ENCODE measurements at places on chromosomes 6 and 20.

DNA sequence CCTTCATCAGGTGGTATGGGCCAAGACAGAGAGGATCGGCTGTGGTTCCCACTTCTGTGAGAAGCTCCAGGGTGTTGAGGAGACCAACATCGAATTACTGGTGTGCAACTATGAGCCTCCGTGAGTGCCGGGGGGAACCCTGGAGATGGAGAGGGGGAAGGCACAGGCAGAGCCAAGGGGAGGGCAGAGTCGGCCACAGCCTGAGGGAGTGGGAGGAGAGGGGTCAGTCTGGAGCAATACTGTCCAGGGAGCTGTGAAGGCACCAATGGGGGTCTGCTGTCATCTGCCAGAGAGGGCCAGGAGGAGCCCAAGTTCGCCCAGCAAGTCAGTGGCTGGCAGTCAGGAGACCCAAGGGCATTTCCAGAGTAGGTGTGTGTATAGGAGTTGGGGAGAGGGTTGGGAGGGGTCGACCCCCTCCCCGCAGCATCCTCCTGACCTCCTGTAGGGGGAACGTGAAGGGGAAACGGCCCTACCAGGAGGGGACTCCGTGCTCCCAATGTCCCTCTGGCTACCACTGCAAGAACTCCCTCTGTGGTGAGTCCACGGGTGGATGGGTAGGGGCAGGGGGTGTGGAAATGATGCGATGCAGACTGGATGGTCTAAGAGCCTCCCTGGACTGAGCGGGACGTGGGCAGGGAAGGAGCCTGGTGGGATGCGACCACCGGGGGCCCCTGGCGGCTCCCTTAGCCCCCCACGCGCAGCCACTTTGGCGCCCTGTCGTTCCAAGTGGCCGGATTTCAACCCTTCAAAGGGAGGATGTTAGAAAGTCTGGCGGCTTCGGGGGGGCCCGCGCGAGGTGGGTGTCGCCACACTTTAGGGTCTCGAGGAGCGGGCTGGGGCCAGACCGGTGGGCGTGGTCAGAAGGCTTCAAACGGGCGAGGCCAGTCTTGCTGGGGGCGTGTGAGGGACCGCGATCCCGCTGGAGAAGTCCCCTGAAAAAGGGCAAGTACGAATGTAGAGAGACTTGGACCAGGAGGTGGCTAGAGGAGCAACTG lies 7.2 kb downstream of the PI16 start:
- DNase-seq: no peak

GRCh38 chr20:31838646-31839292 lies 6.6 kb downstream of the FOXS1 start:
- DNase-seq: no peak

DNA sequence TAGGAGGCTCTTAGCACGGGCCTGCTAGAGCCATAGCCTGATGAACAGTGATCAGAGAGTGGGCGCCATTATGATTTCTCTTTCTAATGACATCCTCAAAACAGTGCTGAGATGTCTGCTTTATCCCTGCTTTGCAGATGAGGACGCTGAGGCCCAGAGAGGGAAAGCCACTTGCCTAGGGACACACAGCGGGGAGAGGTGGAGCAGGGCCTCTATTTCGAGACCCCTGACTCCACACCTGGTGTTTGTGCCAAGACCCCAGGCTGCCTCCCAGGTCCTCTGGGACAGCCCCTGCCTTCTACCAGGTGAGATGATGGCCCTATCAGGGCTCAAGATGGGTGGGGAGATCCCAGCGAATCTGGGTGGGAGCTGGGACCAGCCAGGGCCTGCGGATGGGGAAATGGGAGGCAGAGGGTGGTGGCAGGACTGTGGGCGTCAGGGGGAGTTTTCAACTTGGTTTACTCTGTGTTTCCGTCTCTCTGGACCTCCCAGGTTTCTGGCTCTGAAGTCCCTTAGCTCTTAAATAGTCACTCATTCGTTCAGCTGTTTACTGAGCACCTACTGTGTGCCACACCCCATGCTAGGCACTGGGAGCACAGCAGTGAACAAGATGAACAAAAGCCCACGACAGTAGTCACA lies 36.7 kb downstream of the SRC start:
- DNase-seq: no peak

DNA sequence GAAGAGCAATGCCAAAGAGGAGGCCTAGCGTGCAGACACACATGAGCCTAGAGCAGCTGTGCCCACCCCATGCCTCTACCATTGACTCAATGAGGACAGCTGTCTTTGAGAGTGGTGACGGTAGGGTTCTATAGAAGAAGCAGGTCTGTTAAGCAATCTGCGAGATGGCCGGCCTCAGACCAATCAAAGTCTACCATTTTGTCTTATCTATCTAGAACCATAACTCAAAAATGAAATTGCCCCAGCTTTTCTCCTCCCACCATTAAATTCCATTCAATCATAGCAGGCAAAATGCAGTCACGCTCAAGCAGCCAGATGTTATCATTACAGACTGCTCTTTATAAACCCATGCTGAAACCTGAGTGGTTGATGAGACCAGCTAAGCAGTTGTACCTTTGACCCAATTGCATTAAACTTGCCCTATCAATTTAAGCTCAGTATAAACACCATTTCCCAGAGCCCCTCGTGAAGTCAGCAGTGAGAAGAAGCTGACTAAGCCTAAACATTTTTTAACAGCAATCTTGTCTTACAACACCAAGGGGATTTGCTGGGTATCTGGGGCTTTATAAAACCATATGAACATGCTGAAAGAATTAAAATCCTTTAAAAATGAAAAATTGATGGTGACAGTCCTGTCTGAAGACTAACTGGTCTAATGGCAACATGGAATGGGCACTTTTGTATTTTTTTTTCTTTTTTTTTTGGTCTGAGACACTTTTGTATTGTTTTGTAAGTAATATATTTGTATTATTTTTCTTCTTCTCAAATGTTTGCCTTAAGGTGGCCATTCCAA lies 57.5 kb downstream of the FOXC1 start:
- DNase-seq: no peak

DNA sequence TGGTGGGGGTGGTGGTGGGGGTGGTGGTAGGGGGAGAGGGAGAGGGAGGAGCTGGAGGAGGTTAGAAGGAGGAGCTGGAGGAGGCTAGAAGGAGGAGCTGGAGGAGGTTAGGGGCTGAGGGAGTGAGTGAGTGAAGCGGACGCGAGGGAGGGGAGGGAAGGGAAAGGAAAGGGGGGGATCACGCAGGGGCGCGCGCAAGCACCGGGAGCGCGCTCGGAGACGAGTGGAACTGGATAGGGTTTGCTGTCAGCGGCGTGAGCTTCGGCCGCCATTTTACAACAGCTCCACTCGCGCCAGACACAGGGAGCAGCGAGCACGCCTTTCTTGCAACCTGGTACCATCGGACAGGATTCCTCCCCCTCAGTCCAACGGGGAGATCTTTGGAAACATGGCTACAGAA lies 90.5 kb upstream of the FERMT1 start:
- no peak for DNase-seq

GRCh38 chr6:3884007-3884745 lies 35.0 kb downstream of the FAM50B start:
- no peak for DNase-seq

- DNase-seq: no peak
Measured at GRCh38 chr20:53180928-53181362, 208.8 kb downstream of the TSHZ2 start.

DNA sequence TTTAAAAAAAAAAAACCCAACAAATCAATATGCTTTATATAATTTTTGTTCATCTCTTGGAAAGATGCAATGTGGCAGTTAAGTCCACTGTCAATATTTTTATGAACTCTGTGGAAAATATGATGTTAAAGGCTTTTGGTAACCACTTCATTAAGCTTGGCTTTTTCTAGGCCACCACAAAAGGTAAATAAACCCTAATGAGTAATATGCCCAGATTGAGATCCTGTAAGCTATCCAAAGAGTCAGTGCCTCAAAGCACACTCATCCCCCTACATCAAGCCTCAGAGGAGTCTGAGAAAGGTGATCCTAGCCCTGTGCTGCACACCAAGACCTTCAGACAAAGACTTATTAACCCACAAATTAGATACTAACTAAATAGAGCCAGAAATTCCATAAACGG lies 121.1 kb downstream of the CDC5L start:
- DNase-seq: no peak

GRCh38 chr20:64057628-64058498 lies 5.1 kb upstream of the TCEA2 start:
- peak; percentile 27 for DNase-seq

GRCh38 chr20:50844430-50845100 lies 49.7 kb downstream of the BCAS4 start:
- no peak for DNase-seq

GRCh38 chr6:72554761-72555221 lies 67.1 kb upstream of the KCNQ5 start:
- no peak for DNase-seq

DNA sequence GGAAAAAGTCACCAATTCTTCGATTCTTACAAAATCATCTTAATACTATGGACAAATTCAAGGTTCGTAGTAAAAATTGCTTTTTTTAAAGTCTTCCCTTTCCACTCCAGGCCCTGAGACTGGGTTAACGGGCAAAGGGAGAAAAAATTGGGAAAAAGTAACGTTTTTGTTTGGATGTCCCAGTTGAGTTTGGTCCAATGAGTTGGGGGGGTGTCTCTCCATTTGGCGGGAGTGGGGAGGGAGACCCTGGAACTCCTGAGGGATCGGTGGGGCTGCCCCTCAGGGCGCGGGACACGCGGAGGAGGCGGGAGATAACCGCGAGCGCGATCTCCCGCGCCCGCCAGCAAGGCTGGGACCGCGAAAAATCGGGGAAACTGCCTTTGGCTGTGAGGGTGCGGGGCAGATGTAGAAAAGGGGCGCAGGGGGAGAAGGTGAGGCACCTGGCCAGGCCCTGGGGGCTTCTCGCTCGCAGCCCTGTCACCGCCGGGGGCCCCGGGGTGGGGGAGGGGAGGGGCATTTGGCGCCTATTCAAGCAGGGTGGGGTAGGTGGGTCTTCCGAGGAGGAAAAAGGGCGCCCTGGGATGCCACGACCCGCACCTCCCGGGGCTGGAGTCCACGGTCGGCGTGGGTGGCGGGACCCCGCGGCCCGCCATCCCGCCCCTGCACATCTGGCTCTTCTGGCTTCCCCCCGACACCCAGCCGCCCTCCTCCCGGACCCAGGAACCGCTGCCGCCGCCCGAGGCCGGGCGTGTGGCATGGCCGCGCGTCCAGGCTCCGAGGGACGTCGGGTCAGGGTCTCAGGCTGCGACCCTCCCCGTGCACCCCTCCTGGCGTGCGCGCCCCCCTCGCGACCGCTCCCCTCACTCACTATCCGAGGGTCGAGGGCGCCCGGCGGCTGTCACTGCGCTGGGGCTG lies 595 bp downstream of the FBXO5 start:
- DNase-seq: no peak

DNA sequence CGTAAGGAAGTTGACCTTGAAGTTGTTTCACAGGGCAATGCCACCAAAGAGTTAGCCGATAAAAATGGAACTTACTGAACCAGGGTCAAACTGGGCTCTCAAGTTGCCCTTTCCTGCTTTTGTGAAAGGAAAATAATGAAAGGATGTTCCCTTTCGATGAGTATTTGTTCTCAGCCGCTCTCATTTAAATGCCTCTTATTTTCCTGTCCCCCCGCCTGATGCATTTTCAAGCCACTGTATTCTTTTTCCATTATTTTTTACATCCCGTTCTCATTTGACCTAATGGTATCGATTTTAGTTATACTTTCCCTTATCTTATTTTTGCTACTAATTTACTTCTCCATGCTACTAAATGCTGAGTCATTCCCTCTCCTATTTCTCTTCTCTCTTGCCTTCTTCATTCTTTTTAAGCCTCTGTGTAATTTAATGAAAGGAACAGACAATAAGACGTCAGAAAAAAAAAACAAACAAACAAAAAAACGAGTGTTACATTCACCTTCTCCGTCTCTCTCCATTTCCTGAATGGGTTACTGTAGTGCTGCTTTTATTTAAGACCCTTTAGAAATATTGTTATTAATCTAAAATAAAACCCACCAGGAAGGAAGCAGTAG lies 655 bp upstream of the NDUFAF4 start:
- peak; percentile 64 for DNase-seq

DNA sequence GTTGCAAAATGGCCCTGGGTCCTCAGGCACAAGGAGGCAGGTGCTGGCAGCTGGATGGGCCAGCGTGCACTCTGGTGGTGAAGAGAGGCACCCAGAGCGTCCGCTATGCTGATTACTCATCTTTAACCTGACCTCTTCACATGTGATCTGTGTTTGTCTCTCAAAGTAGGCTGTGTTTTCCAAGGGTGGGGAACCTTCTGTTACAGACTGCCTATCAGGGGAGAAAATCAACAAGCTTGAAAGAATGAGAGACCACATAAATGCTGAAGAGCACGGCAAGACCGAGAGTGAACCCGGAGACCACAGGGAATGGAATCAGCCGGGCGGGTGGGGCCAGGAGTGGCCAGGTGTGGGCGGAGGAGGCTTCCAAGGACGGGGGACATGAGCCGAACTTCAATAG lies 16.2 kb downstream of the BNIP5 start:
- no peak for DNase-seq

- DNase-seq: no peak
Measured at GRCh38 chr20:45704969-45705637, at the start of gene WFDC10B. Gene WFDC10B (minus strand): TSS chr20:45705019. CDS start chr20:45685992, 19,027 bp downstream.

- DNase-seq: no peak
Measured at GRCh38 chr6:149448821-149449453, 35.9 kb downstream of the ZC3H12D start.

- DNase-seq: no peak
Measured at GRCh38 chr6:168206661-168207274, 112.8 kb downstream of the DACT2 start.

GRCh38 chr6:40996591-40997233 lies 42.3 kb downstream of the UNC5CL start:
- peak; percentile 64 for DNase-seq

DNA sequence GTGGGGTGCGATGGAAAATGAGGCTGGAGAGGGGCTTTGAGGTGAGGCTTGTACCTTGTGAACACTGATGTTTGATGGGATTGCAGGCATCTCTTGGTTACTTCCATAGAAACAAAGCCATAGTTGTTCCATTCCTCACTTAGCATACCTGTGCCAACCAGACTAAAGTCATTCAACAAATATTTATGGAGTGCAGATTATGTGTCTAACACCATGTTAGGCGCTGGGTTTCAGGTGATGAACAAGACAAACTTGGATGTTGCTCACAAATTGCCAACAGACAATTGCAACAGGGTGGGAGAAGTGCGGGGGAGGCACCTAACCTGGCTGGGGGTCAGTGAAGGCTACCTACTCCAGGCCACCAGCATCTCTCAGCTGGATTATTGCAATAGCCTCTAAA lies 1.5 kb downstream of the TTPAL start:
- no peak for DNase-seq

DNA sequence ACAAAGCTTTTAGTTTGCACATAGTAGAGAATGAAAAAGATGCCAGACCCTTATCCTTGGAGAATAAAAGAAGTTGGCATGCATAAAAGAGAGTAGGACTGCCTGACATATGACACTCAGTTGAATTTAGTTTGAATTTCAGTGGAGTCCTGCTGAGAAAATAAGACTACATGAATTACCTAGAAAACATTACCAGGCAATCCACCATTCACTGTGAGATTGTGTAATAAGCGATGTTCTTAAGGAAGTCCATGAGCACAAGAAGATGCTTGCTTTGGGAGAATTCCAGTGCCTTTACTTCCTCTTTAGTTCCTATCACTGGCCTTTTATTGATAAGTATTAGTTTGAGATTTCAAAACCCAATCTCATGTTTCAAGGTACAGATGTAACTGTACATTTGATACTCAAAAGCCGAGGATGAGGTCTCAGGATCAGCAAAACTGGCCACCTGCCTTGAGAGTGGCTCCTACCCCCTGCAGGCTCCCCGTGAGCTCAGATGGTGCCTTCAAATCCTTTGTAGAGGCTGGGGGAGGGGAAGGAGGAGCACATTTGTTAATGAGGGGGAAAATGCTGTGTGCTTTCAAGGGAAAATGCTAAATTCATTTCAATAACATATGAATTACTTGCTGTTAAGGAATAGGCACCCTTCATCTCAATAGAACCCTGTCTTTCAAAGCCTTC lies 11.2 kb upstream of the UNC93A start:
- DNase-seq: no peak
